Endothelial cell of coronary artery (primary cell): ENCODE measurements at places on chromosomes 13 and 19. TPM values are rescaled to one million over a fixed set of nuclear protein-coding genes. Genes with fewer than 3 reads are reported as not detected.

PEAK3 gene
- total RNA-seq, result not detected in 2 replicates

NCAN gene
- not detected in 2 replicates for total RNA-seq

MIA gene
- total RNA-seq, result not detected in 2 replicates

SRRM5 gene
- under 0.01 TPM in 1 of 2 replicates, not detected in the other for total RNA-seq

RASAL3 gene
- total RNA-seq, result 2.8 and 4.7 TPM in 2 replicates

CLIP3 gene
- 4.7 and 5.9 TPM in 2 replicates for total RNA-seq

F2RL3 gene
- total RNA-seq, result 3.1 and 5.6 TPM in 2 replicates

CSNK1G2 gene
- 72.8 and 76.8 TPM in 2 replicates for total RNA-seq

GPR108 gene
- 44.4 and 45.6 TPM in 2 replicates for total RNA-seq

BBC3 gene
- total RNA-seq, result 14.2 and 21.8 TPM in 2 replicates

LGALS16 gene
- total RNA-seq, result not detected in 2 replicates

ALOX5AP gene
- total RNA-seq, result 0.09 TPM in 2 replicates

OXGR1 gene
- not detected in 2 replicates for total RNA-seq

MARK4 gene
- total RNA-seq, result 10.4 and 18.9 TPM in 2 replicates

PABPC3 gene
- total RNA-seq, result 0.09 TPM in 2 replicates

SYT5 gene
- total RNA-seq, result not detected in 2 replicates

SELENOV gene
- not detected in 2 replicates for total RNA-seq

LRRC63 gene
- total RNA-seq, result under 0.01 TPM in 1 of 2 replicates, not detected in the other

S1PR4 gene
- 0.47 and 1.1 TPM in 2 replicates for total RNA-seq
